ENCODE measurements at places on chromosomes 16 and 17.

DNA sequence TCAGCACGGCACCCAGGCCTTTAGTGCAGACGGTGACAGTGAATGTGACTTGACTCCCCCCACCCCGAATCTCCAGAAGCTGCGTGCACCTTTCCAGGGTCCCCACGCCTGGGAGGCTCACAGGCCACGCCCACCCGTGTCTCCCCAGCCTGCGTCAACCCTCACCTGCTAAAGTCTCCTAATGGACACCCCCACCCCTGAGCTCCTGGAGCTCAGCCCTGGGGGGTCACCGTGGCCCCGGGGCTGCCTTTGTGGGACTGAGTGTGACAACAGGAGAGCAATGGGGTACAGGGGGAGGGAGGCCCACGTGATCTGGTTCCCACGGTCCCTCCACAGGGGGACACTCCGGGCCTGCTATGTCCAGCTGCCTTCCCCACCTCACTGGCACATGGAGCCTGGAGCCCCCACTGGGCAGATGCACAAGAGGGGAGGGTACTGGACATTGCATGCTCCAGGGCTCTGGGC lies 7.4 kb upstream of the FASN start:
- DNase-seq: no peak

DNA sequence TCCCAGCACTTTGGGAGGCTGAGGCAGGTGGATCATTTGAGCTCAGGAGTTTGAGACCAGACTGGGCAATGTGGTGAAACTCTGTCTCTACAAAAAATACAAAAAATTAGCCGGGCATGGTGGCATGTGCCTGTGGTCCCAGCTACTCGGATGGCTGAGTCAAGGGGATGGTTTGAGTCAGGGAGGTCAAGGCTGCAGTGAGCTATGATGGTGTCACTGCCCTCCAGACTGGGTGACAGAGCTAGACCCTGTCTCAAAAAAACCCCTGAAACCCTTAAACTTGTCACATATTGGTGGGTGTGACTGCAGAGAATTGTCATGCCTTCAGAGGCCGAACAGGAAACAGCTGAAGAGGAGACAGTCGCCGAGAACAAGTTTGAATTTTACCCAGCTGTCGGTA lies 13.4 kb downstream of the RPTOR start:
- no peak for DNase-seq

GRCh38 chr16:53378138-53378537 lies 56.1 kb upstream of the RBL2 start:
- DNase-seq: peak; percentile 69

- DNase-seq: peak; percentile 55
Measured at GRCh38 chr16:75471723-75472633, 7.5 kb upstream of the TMEM170A start.

- no peak for DNase-seq
Measured at GRCh38 chr16:14011001-14011400, 60.1 kb upstream of the MRTFB start.
